Left renal pelvis (tissue), 4 donors: ENCODE measurements at places on chromosomes 12 and 14.
A peak's percentile ranks its signal among the peaks of the same experiment; 100 is the strongest.

DNA sequence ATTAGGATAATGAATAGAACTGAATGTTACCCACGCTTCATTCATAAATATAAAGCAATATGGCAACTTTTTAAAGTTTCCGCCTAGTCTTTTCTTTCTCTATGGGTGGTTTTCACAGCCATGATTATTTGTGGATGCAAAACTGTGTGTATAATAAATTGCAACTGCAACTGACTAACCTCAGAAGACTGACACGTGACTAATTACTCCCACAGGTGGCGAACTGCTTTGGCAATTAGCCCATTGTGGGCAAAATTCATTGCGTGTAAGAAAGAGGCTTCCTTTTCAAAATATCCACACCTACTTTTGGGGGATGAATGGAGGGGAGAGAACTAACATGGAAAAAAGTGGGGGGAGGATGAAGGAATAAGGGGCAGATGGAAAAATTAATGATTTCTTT lies 79.0 kb downstream of the SLC25A21 start:
- DNase-seq, result no peak

DNA sequence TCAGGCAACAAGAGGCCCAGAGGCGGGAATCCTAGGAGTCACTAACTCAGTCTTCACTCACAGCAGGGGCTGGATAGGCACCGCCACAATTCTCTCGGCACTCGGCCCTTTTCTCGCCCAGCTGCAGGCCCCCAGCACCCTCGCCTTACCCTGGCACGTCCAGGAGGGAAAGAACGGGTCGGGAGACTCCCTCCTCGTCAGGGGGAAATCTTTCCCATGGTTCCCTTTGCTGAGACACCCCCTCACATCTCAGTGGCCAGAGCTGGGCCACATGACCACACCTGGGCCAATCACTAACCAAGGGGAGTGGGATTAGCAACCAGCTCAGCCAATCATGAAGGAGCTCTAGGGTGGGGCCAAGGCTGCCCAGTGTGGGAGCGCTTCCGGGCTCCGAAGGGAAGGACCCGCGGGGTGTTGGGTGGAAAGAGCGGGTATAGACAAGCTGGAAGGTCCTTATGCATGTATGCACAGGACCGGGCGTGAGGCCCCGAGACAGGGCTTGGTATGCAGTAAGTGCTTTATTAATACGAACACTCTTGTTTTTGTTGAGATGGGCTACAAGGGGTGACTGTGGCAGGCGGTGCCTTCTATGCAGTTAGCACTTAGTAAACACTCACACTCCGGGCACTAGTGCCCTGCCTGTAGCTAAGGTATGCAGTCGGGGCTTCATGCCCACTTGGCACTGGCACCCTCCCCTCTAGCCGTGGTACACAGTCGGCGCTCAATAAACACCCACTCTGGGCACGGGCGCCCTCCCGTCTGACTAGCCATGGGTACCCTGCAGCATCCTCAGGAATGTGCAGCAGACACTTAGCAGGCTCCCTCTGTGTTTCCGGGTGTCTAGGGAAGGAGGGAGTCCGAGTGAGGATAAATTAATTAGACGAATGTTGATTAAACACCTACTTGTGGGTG lies 40.3 kb downstream of the ADGRD1 start:
- no peak for DNase-seq

- no peak for DNase-seq
Observed at GRCh38 chr14:88706425-88706824, 86.3 kb downstream of the EML5 start.

DNA sequence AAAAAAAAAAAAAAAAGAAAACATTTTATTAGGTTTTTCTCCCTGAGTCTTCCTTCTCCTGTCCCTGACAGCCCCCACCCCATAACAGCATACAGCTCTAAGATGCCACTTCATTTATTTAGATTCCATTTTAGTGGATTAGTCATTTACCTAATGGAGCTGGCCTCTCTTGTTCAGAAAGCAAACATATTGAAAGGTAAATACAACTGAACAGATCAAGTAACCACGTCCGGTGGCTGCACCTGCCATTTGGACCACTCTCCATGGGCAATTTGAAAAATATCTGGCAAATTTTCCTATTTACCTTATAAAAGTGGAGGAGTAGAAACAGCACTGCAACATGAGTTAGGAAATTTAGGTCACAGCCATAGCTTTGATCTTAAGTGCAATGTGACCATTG lies 254.6 kb downstream of the C12orf42 start:
- no peak for DNase-seq

DNA sequence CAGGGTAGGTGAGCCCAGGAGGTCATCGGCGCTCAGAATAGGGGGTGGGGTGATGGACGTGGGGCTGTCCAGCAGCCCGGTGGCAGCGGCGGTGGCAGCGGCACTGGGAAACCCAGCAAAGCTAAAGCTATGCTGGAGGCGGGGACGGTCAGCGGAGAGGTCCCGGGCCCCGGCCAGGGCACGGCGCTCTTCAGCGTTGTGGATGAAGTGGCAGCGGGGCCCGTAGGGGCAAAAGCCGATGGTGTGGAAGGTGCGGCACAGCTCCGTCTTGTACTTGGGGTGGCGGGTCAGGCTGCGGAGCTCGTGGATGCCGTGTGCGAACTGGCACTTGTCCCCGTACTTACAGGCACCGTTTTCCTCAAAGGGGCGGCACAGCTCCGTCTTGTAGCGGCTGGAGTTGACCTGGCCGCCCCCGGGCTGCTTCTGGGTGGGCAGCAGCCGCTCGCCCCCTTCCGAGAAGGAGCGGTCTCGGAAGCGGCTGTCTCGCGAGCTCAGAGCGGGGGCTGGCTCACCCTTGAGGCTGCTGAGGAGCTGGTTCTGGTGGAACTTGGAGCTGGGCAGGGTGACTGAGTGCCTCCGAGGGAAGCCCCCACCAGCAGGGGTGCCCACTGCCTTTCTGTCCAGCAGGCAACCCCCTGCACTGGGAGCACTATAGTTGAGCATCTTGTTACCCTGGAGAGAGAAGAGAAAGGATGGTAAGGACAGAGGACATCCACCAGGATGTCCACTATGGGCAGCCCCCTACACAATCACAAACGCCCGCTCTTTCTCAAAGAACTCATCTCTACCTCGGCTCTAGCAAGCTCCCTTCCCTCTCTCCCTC lies 2.8 kb downstream of the ZFP36L1 start:
- no peak for DNase-seq

- no peak for DNase-seq
Observed at GRCh38 chr12:57241402-57242310, 9.3 kb downstream of the STAC3 start.

GRCh38 chr12:10952645-10953044 lies 13.6 kb upstream of the TAS2R14 start:
- DNase-seq, result no peak

DNA sequence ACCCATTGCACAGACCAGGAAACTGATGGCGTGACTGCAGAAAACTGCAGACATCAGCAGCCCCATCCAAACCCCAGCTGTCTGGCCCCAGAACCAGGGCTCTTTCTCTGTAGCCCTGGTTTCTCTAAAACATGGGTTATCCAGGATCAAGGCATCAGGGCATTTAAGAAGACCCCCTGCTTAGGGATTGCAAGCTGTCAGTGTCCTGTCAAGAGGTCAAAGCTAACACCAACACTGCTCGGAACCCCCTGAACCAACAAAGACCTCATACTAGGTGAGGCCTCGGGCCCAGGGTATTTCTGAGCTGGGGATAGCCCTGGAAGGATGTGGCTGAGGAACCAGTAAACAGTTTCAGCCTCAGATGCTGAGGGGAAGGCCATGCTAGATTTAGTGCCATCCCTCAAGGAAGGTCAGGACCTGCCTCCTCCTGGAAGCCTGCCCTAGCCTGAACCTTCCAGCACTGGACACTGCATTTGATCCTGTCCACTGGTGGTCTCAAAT lies 39.2 kb downstream of the BCL11B start:
- DNase-seq, result no peak

- DNase-seq, result peak; percentile 81
Observed at GRCh38 chr12:65740873-65741600, 83.2 kb upstream of the HMGA2 start.

DNA sequence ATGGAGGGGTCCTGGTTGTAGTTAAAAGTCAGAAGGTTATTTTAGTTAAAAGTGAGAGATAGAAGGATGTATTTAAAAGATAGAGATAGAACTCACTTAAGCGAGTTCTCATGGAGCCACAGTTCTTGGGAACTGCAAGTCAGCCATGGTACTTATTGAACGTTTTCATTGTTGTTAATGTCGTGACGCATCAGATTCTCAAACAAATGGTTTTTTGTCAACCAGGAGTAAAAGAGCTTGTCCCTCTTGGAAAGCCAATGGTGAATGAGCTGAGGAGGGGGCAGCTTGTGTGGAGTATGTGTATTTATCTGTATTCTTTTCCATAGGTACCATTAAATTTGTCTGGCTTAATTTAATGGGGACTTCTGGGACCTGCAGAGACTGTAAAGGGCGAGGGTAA lies 68.6 kb downstream of the FIGNL2 start:
- DNase-seq, result no peak

DNA sequence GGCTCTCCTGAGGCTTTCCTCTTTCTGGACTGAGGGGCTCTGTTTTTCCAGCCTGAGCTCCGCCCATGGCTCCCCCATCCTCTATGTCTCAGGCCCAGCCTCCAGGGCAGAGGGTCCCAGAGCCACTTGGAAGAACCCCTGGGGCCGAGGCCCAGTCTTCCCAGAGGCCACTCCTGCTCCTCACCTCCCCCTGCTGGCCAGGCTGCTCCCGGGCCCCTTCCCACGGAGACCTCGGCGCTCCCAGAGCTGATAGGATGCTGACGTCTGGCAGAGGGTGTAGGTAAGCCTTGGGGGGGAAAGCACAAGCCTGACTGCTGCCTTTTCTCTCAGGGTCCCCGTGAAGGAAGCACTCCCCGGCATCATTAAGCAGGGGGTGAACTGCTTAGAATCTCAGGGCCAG lies 51.4 kb downstream of the ERH start:
- DNase-seq, result no peak

GRCh38 chr12:120060196-120060595 lies 56.4 kb downstream of the RAB35 start:
- DNase-seq, result no peak

GRCh38 chr14:39023939-39024871 lies 78.8 kb downstream of the SEC23A start:
- no peak for DNase-seq

GRCh38 chr14:61416591-61416990 lies 95.2 kb downstream of the PRKCH start:
- no peak for DNase-seq

DNA sequence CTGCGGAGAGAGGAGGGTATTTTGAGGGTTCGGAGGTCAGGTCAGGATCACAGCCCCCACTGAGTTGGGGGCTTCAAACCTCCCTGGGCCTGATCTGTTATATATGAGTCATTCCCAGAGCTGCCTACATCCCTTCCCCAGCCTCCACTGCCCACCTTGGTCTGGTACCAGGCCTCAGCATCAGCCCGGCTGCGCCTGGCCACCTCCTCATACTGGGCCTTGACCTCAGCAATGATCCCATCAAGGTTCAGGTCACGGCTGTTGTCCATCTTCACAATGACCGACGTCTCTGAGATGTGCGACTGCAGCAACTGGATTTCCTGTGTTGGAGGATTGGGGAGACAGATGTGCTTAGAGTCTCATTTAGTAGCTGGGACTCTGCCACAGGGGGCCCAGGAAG lies 4.2 kb downstream of the KRT84 start:
- DNase-seq, result no peak

- no peak for DNase-seq
Observed at GRCh38 chr14:55450539-55450938, 10.1 kb upstream of the TBPL2 start.

GRCh38 chr12:47817272-47818006 lies 2.3 kb downstream of the HDAC7 start:
- DNase-seq, result no peak

DNA sequence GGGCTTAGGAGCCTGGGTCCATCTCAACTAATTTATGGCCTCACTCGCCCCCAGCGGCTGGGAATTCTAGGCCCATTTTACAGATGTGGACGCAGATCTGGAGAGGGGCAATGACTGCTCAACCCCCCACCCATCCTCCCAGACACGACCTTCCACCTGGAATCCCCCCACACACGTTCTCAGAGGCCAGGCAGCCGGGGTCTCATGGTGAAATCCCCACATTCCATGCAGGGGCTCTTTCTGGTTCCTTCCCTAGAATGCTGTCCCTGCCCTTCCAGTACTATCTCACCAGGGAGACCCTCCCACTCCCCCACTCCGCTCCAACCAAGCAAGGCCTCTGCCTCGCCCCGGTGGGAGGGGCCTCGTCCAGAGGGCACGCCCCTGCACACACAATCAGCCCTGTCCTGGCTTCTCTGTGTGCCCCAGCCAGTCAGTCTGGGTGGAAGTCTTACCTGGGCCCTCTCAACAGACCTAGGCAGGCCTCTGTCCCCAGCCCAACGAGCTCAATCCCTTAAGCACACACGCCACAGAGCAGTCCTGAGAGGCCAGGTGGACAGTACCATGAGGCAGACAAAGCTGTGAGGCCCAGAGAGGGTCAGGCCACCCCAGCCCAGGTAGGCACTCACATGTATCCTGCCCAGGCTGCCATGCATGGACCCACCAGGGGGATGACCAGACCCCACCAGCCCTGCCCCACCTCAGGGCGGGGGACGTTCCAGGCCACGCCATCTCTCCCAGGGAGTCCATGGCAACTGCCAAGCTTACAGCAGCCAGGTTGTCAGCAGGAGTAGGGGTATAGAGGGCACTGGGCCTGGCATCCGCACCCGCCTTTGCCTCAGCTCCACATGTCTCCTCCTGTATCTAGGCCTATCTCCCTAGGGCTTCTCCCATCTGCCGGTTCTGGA lies 1.3 kb upstream of the ANKRD9 start:
- DNase-seq, result no peak

DNA sequence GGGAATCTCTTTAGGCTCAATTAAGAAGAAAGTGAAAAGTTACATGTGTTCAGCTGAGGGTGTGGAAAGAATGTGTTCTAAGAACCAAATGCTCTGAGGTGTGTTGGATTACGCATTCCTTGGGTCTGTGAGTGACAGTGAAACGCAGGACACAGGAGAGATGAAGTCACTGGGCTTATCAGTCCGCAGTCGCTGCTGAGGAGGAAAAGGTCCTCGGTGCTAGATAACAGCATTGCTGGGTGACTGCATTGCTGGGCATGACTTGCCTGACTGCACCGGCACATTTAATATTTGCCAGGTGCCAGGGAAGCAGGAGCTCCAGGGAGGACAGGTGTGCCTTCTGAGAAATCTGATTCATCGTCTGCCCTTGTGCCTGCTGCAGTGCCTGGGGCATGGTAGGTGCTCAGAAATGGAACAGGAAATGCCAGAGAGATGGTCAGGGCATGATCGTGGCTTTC lies 64.4 kb upstream of the FZD10 start:
- no peak for DNase-seq

DNA sequence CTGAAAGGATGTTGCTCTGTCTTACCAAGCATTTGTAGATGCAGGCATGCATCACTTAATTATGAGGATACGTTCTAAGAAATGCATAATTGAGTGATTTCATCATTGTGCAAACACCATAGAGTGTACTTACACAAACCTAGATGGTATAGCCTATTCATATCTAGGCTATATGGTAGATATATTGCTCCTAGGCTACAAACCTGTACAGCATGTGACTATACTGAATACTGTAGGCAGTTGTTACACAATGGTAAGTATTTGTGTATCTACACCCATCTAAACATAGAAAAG lies 75.9 kb downstream of the IFT81 start:
- no peak for DNase-seq
